ENCODE measurements at places on chromosomes 13 and 19. TPM values are rescaled to one million over a fixed set of nuclear protein-coding genes. Genes with fewer than 3 reads are reported as not detected.

- no peak for DNase-seq
Measured at GRCh38 chr13:98485561-98485960, 91.3 kb downstream of the STK24 start.

GRCh38 chr13:40398065-40398464, 268.4 kb downstream of the FOXO1 start:
- no peak for DNase-seq

Gene UBL5
- 260 TPM for total RNA-seq

DNA sequence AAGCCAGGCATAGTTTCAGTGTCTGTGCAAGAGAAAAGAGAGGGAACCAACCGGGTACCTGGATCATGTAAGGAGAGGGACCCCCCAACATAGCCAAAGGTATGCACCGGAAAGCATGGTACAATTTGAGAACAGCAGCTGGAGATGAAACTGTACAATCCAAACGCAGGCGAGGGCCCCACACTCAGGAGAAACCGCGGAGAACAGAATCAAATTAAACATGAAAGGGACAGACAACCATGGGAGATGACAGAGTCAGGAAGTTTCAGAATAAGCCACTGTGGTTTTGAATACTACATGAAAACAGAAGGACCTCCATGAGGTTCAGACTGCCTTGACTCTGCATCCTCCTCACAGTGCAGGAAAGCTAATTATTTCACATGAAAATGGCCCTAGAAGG, 62.9 kb upstream of the SPATA13 start:
- no peak for DNase-seq

Gene CYP4F12
- 7.6 TPM for total RNA-seq

GRCh38 chr13:93800342-93800741, 573.7 kb downstream of the GPC6 start:
- no peak for DNase-seq

- DNase-seq: no peak
Measured at GRCh38 chr13:60379837-60380565, 17.0 kb upstream of the TDRD3 start.

Gene ZNF283
- 9.7 TPM for total RNA-seq

- DNase-seq: no peak
Measured at GRCh38 chr19:51146751-51147150, 4.7 kb downstream of the SIGLEC7 start.

DNA sequence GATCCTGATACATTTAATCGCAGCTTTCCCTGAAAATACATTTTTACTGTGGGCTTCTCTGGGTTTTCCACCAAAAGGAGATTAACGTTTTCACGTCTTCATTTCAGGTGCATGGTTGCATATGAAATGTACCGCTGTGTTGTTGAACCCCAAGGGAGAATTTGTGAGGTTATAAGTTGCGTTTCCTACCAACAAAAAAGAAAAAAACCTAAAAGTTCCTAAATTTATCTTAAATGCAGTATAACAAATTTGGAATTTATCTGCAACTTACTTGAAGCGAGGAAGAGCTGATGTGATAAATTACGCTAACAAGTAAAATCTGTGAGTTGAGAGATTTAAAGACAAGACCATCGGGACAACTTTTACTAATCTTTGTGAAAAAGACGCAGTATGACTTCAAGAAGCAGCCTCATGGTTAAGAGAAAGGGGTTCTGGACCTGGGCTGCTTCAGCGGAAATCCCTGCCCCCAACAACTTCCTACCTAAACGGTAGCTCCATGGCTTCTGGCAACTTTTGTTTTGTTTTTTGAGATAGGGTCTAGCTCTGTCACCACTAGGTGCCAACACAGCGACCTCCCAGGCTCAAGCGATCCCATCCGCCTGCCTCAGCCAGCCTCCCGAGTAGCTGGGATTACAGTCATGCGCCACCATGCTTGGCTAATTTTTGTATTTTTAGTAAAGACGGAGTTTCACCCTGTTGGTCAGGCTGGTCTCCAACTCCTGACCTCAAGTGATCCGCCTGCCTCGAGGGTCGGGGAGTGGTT, 958 bp upstream of the OBI1 start:
- DNase-seq: no peak

DNA sequence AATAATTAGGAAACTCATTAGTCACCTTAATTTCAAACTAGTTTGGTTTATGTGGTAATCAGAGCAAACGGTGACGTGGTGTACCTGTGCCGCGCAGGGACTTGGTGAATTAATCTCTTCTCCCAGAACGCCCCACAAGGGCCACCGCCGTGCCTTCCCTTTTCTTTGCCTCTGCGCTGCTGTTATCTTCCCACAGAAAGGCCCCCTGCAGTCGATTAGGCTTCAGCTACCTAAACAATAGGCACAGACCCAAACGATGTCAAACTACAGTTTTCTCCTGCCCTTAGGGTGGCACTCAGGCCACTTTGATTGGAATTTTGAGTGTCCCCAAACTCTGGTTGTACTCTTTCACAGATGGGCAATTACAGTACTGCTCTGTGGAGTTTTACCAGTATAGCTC, 115.5 kb downstream of the GGACT start:
- DNase-seq: no peak

Gene OR7A5
- not detected for total RNA-seq

Gene WASF3
- total RNA-seq: 24.7 TPM

DNA sequence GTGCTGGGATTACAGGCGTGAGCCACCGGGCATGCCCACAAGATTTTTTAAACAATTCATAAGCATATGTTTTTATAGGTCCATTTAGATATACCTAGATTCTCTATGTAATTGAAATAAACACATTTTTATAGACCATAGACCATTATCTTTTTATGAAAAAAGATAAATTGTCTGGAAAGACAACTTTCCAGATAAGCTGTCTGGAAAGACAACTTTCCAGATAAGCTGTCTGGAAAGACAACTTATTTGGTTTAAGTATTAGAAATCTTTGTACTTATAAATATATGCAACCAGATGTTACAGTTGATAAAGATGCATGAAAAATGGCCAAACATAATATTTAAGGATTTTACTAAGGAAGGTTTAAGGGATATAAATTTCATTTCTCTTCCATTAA, 538.5 kb downstream of the GPC6 start:
- no peak for DNase-seq

Gene ZNF724
- 1.4 TPM for total RNA-seq

- DNase-seq: no peak
Measured at GRCh38 chr13:25190256-25190655, 18.2 kb upstream of the AMER2 start.

Gene C13orf46
- total RNA-seq: 1.9 TPM

DNA sequence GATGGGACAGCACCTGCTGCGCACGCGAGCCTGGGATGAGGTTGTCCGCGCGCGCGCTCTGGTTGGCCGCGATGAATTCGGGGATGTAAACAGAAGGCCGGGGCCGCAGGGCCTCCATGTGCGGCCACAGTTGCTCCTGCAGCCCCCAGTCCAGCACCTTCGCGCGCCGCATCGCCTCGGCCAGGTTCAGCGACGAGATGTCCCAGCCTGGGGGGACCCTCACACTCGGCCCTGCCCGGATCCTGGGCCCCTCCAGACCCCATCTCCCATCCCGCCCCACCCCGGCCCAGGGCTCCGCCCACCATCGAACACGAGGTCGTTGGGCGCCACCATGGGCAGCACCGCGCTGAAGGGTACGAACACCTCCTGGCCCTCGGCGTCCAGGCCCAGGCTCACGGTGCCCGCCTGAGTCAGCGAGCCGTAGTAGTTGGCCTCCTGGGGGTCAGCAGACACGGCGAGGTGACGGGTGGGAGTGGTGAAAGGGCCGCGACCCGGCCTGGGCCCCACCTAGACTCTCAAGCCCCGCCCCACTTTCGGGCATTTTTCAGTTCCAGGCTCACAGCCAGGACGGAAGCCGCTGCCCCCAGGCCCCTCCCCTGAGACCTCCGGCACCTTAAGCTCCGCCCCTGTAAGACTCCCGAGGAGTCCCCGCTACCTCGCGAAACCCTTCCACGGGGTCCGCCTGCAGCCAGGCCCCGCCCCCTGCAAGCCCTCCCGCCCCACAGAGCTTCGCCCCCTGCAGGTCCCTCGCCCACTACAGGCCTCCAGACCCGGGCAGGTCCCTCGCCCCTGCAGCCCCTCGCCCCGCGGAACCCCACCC, 1.1 kb downstream of the ISYNA1 start:
- peak; percentile 91 for DNase-seq

DNA sequence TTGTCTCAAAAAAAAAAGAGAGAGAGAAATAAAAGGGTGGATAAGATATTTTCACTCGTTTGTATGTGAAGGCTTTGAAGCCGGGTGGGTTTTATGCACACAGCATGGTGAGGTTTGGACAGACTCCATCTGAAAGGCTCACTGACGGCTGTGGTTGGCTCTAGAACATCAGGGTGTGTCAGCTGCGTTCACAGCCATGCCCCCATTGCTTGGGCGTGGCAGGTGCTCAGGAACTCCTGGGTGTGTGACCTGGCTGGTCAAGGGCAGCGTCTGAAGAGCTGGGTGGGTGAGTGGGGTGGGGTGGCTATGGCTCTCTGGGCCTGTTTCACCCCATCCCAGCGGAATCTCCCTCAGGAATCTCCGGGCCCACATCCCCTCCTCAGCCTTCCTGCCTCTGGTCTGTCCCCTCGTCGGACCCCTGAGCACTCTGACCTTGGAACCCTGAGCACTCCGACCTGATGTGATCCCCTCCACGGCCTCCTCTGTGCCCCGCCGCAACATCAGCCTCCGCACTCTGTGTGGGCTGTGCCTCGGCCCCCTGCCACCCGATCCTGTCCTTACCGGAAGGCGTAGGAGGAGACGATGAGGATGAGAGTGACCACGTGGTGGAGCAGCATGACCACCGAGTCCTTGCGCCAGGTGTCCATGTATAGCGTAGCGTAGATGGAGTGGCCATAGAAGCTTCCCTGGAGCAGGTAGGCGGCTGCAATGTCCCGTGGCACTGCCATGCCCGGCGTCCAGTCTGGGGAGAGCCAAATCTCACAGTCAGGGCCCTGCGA, 12.2 kb downstream of the CERS1 start:
- no peak for DNase-seq

Gene IGSF23
- total RNA-seq: not detected

- no peak for DNase-seq
Measured at GRCh38 chr13:89733829-89734228, 1613.7 kb upstream of the MIR17HG start.

DNA sequence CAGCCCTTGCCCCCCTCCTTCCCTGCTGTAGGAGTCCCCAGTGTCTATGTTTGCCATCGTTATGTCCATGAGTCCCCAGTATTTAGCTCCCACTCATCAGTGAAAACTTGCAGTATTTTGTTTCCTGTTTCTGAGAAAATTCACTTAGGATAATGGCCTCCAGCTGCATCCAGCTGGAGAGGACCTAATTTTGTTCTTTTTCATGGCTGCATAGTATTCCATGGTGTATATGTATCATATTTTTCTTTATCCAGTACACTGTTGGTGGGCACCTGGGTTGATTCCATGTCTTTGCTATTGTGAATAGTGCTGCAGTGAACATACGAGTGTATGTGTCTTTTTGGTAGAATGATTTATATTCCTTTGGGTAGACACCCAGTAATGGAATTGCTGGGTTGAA, 18.0 kb upstream of the POP4 start:
- DNase-seq: no peak

- DNase-seq: no peak
Measured at GRCh38 chr19:43776286-43776685, 4.5 kb downstream of the KCNN4 start.

DNA sequence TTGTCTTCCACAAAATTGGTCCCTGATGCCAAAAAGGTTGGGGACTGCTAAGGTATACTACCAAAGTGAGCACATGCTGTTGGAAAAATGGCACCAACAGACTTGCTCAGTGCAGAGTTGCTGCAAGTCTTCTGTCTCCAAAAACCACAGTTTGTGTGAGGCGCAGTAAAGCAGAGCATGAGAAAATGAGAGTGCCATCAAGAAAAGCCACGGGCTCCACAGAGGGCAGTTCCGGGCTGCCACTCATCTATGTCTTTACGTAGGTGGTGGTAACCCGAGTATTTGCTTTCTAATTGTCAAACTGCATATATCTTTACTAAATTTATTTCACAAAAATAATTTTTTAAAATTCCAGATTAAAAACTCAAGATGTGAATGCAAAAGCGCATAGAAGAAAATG, 123.8 kb downstream of the RNF17 start:
- DNase-seq: no peak

- DNase-seq: no peak
Measured at GRCh38 chr19:33214596-33214995, 11.1 kb downstream of the SLC7A10 start.

GRCh38 chr13:27636589-27637288, 15.0 kb downstream of the POLR1D start:
- no peak for DNase-seq

Gene GPC6
- 61.9 TPM for total RNA-seq

All from posterior vena cava (tissue), 2 donors.